ENCODE measurements at places on chromosomes 7 and 10.

GRCh38 chr7:135188298-135188984 is 17.9 kb upstream of the CYREN start:
- no peak for DNase-seq

GRCh38 chr10:28564905-28565304 is 32.0 kb downstream of the WAC start:
- DNase-seq, result no peak

DNA sequence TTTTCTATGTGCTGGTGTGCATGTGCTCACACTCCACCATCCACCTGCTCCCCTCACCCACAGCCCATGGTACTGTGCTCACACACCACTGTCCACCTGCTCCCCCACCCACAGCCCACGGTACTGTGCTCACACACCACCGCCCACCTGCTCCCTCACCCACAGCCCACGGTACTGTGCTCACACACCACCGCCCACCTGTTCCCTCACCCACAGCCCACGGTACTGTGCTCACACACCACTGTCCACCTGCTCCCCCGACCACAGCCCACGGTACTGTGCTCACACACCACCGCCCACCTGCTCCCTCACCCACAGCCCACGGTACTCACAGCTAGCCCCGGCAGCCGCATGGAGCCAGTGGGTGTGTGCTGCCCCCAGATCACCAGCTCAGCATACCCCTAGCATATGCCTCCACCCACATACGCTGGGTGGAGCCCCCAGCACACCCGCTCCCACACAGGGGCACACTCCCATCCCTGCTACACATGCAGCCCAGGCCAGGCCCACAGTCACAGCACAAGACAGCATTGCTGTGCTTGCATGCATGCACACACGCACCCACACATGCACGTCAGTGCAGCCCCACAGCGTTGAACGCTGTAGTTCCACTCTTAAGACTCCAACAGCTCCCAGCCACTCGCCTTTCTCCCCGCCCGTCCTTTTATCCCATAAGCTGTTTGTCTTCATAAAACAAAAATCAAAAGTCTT is 62.0 kb downstream of the PAX2 start:
- DNase-seq, result no peak

DNA sequence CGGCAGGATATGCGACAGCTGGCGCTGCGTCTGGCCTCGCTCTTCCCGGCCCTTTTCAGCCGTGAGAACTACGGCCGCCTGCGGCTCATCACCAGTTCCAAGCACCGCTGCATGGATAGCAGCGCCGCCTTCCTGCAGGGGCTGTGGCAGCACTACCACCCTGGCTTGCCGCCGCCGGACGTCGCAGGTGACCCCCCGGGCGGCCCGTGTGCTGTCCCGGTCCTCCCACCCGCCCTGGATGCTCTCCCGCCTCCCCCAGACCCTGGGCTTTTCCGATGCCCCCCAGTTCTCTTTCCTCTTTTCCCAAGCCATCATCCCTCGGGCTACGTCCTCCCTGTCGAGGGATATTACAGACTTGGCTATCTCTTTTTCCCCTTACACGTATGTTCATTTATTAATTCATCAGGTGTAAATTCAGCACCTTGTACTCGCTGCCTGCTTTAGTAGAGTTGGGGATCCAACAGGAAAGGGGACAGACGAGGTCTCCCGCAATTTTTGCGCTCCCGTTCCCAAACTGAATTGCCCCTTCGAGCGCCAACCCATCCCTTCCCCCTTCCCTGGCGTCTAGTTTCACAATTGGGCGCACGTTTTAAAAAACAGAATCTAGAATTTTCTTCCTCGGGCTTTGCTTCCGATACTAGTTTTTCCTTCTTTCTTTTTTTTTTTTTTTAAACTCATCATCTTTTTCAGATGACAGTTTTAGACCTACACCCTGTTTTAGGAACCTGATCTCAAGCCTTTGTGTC is 846 bp downstream of the MINPP1 start:
- peak; percentile 73 for DNase-seq

GRCh38 chr7:140196361-140197217 is 19.8 kb upstream of the KDM7A start:
- no peak for DNase-seq

GRCh38 chr7:76106893-76107292 is 59.0 kb downstream of the MDH2 start:
- no peak for DNase-seq

GRCh38 chr10:126618466-126618865 is 52.0 kb downstream of the C10orf90 start:
- DNase-seq, result no peak

DNA sequence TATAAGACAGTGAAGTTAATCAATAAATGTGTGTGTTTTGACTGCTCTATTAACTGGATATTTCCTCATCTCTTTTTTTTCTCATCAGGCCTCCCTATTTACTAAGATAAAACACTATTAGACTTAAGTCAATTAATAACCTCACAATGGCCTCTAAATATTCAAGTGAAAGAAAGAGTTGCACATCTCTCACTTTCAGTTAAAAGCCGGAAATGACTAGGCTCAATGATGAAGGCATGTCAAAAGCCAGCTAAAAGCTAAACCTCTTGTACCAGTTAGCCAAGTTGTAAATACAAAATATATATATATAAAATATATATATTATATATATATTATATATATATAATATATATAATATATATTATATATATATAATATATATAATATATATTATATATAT is 127.0 kb upstream of the MEOX2 start:
- no peak for DNase-seq

GRCh38 chr7:82268632-82269031 is 174.9 kb downstream of the CACNA2D1 start:
- DNase-seq, result no peak

DNA sequence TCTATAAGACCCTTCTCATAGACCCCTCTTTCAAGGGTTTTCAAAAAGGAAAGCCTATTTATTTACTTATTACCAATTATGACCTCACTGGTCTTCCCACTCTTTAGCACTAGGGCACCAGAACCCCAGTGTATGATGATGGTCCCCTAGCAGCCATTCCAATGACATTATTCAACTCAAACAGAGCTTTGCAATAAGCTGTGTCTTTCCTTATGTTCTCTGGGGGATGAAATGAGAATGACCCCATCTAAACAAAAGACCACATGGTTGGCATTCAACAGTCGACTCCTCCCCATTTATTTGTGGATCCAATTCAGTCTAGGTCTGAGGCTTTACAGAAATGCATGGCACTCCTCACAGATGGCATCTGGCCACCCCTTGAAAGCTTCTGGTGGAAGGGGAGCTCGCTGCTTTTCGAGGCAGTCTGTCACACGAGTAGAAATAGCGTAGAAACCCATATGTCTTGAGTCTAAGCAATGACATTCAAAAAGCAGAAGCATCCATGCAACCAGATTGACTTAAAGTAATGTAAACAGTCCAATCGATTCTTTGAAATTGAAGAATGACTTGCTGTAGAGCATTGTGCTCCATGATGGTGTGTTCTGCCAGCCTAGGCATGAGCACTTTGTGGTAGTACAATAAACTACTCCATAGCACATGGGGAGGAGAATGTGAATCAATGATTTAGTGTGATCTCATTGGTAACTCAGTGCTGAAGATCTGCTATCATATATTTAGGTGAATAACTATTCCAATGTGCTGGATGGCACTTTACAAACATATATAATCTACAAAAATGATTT is 29.8 kb downstream of the NRP1 start:
- DNase-seq, result no peak

- DNase-seq, result no peak
Measured at GRCh38 chr7:84823530-84823929, 363.3 kb downstream of the SEMA3D start.

- no peak for DNase-seq
Measured at GRCh38 chr7:110921595-110922151, 169.3 kb upstream of the LRRN3 start.

DNA sequence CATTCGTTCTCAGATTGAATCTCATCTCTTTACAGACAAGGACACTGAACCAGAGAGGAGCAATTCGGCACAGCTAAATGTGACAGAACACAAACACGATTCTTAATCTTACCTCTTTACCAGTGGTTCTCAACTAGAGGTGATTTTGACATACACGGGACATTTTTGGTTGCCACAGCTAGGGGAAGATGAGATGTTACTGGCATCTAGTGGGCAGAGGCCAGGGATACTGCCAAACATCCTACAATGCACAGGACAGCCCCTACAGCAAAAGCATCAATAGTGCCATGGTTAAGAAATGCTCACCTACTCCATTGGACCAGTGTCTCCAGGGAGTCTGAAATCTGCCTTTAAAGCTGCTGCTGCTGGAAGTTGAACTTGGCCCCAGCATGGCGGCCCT is 27.3 kb downstream of the PDE1C start:
- DNase-seq, result no peak

DNA sequence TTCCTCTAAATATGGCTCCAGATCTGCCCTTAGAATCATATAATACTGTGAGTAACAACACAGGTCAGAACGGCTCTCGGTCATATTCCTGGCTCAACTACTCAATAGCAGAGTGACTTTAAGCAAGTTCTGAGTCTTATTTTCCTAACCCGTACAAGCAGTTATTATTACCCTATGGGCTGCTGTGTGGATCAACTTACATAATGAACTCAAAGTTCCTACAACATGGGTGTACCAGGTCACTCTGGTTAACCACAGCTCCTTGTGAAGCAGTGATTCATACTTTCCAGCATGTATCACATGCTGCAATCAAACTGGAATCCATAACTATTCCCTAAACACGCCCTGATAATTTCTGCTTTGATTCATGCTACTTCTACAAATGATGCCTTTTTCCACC is 107.3 kb downstream of the LRRN3 start:
- DNase-seq, result peak; percentile 8

GRCh38 chr7:55504093-55504859 is 68.0 kb downstream of the VOPP1 start:
- no peak for DNase-seq

GRCh38 chr7:29375641-29376562 is 181.3 kb downstream of the CHN2 start:
- no peak for DNase-seq

DNA sequence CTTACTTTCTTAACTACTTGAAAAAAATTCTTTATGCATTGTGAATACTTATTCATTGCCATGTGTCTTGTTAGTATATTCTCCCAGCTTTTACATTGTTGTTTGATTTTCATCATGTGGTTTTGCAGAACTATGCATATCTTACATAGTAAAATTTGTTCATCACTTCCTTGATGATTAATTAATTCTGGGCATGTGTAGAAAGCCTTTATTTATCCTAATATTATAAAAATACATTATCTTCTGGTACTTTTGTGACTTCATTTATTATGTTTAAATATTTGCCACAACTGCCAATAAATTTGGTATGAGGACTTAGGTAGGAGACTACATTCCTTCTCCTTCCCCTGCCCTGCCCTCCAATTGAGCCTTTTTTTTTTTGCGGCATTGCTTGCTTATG is 166.0 kb upstream of the ZNF32 start:
- no peak for DNase-seq

DNA sequence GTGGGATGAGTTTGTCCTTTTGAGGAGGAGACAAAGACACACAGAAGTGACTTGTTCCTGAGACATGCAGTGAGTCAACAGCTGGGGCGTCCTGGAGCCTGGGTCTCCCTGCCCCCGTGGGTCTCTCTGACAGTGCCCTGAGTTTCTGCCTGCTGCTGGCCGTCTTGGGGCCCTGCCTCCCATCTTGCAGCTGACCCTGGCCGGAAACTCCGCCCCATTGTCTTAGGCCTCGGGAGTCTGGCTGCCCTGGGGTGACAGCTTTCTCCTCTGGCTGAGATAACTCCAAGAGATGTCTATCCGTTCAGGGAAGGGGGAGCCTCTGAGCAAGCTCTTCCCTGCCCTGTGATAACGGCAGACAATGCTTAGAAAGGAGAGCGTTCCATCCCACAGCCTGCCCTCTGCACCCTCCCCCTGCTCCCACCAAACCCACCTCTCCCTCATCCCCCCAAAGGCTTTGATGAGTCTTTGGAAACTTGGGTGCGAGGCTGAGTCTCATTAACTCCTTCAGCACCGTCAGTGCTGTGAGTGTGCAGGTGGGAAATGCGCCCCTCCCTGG is 69.5 kb upstream of the PODXL start:
- no peak for DNase-seq

GRCh38 chr7:42161719-42162118 is 75.3 kb downstream of the GLI3 start:
- DNase-seq, result no peak

DNA sequence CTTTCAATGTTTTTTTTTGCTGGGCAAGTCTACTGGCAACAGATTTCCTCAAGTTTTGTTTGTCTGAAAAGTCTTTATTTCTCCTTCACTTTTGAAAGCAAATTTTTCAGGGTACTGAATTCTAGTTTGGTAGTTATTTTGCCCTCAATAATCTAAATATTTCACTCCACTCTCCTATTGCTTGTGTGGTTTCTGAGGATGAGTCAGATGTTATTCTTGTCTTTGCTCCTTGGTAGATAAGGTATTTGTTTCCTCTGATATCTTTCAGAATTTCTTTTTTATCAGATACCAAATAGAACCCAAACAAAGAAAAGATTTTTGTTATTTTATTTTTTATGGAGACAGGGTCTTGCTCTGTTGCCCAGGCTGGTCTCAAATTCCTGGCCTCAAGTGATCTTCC is 99.2 kb upstream of the MALRD1 start:
- DNase-seq, result no peak

GRCh38 chr7:44293561-44294324 is 31.7 kb downstream of the CAMK2B start:
- no peak for DNase-seq

DNA sequence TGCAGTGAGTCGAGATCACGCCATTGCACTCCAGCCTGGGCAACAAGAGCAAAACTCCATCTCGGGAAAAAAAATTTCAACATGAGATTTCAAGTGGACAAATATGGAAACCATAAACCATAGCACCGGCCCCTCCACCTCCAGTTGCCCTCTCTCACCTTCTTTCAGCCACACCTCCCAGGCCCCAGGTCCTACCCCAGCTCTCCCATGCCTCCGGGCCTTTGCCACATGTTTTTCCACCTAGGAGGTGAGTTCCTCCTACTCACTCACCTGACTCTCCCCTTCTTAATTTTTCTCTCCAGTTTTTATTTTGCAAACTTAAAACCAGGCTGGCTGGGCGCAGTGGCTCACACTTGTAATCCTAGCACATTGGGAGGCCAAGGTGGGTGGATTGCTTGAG is 13.7 kb upstream of the CLDN4 start:
- DNase-seq, result no peak

DNA sequence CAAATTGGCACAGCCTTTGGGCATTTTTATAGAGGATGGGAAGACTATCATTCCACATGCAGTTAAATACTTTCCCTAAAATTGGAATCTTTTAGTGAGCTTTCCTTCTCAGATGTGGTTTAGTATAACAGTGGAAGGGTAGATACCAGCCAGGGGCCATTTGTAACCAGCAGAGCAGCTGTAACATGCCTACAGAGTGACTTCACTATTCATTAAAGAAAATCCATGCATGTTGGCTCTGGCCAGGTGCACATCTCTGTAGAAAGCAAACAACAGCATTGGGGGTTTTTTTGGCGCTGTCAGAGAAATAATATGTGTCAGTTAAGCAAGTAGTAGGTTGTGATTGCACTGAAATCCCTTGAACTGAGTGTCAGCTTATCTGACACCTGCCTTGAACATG is 115.6 kb downstream of the LHFPL3 start:
- DNase-seq, result no peak

GRCh38 chr7:47812429-47813136 is 135.7 kb downstream of the PKD1L1 start:
- no peak for DNase-seq

GRCh38 chr7:49773936-49774458 is 559 bp downstream of the VWC2 start:
- DNase-seq, result no peak

GRCh38 chr10:73262105-73262730 is 9.8 kb upstream of the MRPS16 start:
- no peak for DNase-seq

GRCh38 chr10:86700851-86701617 is 32.7 kb downstream of the LDB3 start:
- no peak for DNase-seq

GRCh38 chr10:132444877-132445351 is 47.9 kb downstream of the PWWP2B start:
- DNase-seq, result no peak

Measured in HEK293T (cell line).